Neuronal stem cell (in vitro differentiated cells): ENCODE measurements at places on chromosomes 4 and X.

GRCh38 chr4:15779809-15780208 is 1.7 kb downstream of the CD38 start:
- no peak for DNase-seq

GRCh38 chr4:98602270-98602669 is 56.1 kb downstream of the TSPAN5 start:
- no peak for DNase-seq

DNA sequence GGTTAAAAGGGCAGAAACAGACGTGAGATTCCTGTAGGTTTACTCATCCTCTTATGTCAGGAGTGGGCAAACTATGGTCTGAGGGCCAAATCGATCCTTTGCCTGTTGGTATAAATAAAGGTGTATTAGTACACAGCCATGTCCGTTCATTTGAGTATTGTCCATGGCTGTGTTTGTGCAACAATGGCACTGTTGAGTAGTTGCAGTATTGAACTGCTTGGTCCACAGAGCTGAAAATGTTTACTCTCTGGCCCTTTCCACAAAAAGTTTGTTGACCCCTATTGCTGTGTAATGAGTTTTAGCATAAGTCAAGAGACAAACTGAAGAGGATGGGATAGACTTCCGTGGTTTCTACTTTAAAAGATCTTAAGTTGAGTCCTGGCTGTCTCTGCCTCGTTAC is 59.0 kb upstream of the MID1 start:
- DNase-seq: no peak

- DNase-seq: no peak
Observed at GRCh38 chr4:122963216-122963615, 40.8 kb upstream of the NUDT6 start.
